ENCODE measurements at places on chromosomes 5 and 9.

DNA sequence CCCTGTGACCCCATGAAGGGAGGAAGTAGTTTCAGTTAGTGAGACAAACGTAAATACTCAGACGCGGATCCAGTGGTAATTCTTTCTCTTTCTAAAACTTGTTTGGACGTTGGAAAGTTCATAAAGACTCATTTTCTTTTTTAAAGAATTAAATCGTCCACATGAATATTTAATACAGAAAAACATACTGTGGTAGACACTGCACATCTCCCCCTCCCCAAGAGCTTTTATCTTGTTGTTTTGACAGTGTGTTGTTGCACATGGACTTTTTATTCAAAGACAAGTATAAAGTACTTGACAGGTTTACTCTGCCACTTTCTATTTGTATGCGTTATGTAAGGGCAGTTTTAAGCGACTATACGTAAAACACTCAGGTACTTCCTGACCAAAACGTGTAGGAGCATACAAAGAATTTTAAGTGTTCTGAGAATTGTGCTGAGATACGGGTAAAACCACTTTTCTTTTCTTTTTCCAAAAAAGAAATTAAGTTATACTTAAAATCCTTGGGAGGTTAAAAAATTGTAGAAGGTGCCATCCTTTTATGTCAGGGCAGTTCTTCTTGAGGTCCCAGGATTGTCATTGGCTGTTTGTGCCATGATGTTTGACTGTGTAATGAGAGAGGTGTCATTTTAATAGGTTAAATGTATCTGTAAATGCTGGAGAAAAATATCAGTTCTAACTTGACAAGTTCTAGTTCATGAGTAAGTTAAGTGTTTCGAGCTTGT lies 1.3 kb downstream of the NIPBL start:
- no peak for DNase-seq

DNA sequence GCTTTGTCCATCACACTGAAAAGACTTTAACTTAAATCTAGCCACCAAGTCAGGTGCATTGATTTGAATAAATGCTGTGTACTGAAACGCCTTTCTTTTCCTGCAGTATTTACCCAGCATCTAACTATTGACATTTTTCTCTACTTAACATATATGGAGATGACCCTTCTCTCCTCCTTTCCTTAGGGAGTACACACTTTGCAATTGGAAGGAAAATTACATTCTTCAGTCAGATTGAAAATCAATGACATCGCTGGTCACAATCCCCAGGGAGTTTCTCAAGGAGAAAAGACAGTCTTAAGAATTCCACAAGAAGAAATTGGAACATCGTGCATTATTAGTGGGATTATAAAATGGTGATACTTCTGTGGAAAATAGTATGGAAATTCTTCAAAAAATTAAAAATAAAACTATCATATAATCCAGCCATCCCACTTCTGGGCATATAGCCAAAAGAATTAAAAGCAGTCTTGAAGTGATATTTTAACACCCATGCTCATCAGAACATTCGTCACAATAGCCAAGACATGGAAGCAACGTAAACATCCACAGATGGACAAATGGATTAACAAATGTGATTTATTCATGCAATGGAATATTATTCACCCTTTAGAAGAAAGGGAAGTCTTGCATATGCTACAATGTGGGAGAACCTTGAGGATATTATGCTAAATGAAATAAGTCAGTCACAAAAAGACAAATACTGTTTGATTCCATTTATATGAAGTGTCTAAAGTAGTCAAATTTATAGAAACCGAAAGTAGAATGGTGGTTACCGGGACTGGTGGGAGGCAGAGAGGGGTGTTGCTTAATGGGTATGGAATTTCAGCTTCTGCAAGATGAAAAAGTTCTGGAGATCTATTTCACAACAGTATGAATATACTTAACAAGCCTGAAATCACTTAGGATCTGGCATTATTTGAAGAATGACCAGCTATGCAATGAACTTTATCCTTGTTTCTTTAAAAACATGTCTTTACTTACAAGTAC lies 14.3 kb upstream of the FREM1 start:
- DNase-seq = peak; percentile 78

GRCh38 chr9:116174347-116174746 lies 20.8 kb downstream of the PAPPA start:
- DNase-seq = no peak

DNA sequence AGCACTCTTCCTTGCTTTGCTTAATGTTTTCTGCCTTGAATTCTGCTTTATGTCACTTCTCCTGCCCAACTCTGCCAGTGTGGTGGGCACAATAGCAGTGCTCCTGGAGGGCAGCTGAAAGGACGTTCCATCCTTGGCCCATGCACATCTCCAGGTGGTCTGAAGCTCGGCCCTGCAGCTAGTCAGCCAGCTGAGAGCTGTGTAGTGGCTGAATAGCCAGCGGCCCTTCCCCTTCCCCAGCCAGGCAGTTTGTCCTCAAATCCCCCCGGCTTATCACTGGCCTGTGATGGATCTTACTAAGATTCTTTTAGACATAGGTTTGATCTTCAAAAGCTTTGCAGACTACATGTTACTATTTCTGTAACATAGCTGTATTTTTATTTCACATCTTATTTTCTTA lies 42.7 kb upstream of the ANGPTL2 start:
- no peak for DNase-seq

- no peak for DNase-seq
Measured at GRCh38 chr9:72278959-72279358, 86.0 kb downstream of the ZFAND5 start.

DNA sequence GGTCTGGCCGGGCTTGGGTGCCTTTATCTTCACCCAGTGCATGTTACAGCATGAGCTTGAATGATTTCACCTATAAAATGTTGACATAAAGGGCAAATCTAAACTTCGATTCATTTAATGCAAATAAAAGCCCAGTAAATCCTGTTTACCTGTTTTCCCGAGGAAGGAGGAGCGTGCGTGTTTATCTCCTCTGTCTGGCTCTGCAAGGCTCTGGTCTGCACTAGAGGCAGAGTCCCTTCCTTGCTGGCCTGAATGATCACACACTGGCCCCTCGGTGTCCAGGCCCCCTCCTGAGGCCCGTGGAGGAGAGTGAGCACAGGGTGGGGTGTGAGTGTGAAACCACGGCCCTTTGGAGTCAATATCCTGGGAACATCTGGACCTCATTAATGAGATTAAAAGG lies 125.1 kb upstream of the LHFPL2 start:
- no peak for DNase-seq

GRCh38 chr9:127491516-127491915 lies 40.2 kb downstream of the LRSAM1 start:
- DNase-seq = no peak

- DNase-seq = no peak
Measured at GRCh38 chr9:132146039-132146438, 15.8 kb upstream of the NTNG2 start.

DNA sequence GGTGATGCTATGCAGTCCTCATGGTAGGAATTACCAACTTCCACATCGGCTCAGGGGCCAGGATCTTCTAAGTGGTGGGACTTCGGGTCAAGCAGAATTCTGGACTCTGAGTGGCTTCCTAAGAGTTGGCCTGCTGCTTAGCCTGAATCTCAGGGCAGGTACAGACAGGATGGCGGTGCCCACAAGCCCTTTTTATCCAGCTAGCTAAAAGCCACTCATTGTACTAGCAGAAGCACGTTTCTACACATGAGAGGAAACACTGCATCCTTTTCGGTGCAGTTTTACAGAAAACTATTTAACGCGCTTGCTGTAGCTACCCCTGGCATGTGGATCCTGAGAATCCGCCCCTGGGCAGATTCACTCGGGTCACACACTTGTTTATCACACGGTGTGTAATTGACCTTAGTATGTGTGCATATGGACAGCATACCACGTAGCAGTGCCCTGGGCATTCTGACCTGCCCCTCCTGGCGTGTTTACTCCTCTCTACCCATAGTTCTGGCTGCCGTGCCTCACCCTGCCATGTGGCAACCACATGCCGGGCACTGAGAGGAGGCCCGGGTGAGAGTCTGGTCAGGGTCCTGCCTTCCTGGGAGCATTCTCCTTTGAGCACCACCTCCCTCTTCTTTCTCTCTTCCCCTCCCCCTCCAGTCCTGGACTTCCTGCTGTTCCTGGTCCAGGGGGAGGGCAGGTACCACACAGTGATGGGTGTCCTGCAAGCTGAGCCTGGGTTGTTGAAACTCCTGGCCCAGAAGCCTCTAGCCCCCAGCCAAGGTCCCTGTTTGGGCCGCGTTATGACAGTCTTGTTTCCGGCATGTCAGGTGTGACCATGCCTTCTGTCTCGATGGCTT lies 65.9 kb downstream of the DAB2IP start:
- no peak for DNase-seq

DNA sequence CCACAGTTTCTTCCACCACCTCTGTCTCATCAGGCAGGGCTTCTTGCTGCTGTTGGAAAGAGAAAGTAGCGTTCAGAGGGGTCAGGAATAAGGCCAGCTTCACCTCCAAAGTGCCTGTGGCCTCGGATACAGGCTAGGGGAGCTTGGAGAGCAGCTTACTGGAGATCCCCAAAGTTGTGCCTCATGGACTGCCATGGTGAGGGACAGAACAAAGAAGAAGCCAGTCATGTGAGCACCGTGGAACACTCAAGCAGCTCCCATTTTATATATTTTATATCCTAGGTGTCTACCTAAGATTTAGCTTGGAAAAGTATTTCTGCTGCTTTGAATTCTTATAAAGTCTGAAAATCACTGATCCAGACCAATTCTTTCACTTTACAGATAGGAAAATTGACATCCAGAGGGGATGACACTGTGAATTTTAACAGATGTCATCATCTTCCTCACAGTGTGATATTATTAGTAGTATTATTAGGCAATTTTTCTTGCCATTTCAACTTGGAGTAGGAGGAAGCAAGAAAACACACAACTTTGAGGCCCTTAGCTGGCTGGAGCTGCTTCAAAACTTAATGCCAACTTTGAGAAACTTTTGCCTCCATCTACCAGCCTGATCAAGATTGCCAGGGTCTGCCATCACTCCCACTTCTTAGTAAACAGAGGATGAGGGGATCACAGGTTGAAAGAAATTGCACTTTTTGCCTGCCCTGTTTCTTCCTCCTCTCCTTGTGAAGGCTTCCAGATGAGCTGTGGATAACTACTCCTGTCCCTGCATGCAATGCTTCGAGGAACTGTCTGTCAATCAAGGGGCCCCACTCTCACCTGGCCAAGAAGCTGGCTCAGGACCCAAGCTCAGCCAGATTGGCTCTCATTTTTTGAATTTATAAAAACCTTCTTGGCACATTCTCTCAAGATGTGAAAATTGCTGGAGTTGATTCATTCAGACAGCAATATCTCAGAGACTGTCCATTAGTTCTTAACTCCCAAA lies 11.8 kb downstream of the SPARC start:
- peak; percentile 1 for DNase-seq

- no peak for DNase-seq
Measured at GRCh38 chr5:67588389-67588788, 391.8 kb upstream of the CD180 start.

- DNase-seq = peak; percentile 6
Measured at GRCh38 chr5:103745353-103746065, 182.9 kb upstream of the NUDT12 start.

- no peak for DNase-seq
Measured at GRCh38 chr5:117131876-117132275, 557.3 kb upstream of the SEMA6A start.
